Lower lobe of right lung (tissue), 2 donors: ENCODE measurements at places on chromosomes 5 and 9. TPM values are rescaled to one million over a fixed set of nuclear protein-coding genes. Genes with fewer than 3 reads are reported as not detected.

The ENG gene
- total RNA-seq = 323 TPM

GRCh38 chr9:136174779-136175615 is 29.9 kb downstream of the LHX3 start:
- H3K36me3 ChIP-seq = no peaks in the 10 kb centered on the region
- no peak overlapping the region for H3K27ac ChIP-seq
- H3K27me3 ChIP-seq = peaks cover 33% of the 10 kb centered on the region
- H3K4me3 ChIP-seq = no peak overlapping the region

- H3K27me3 ChIP-seq = no peaks in the 10 kb centered on the region
- H3K4me1 ChIP-seq = peaks cover 34% of the 10 kb centered on the region
- H3K4me3 ChIP-seq = no peak overlapping the region
These were observed 241.4 kb downstream of the ARHGAP26 start for GRCh38 chr5:143011585-143011984.

The FOXD4L4 gene
- total RNA-seq = 0.77 TPM

GRCh38 chr9:85392260-85392659 is 349.5 kb downstream of the AGTPBP1 start:
- H3K27me3 ChIP-seq = no peaks in the 10 kb centered on the region
- no peaks in the 10 kb centered on the region for H3K36me3 ChIP-seq
- H3K4me1 ChIP-seq = no peaks in the 10 kb centered on the region
- no peak for DNase-seq
- no peak overlapping the region for H3K27ac ChIP-seq

- no peaks in the 10 kb centered on the region for H3K36me3 ChIP-seq
- no peak for DNase-seq
- H3K4me1 ChIP-seq = peaks cover 54% of the 10 kb centered on the region
- H3K4me3 ChIP-seq = no peak overlapping the region
- H3K27ac ChIP-seq = no peak overlapping the region
These were observed 6.1 kb downstream of the NDFIP1 start for GRCh38 chr5:142114687-142115086.

DNA sequence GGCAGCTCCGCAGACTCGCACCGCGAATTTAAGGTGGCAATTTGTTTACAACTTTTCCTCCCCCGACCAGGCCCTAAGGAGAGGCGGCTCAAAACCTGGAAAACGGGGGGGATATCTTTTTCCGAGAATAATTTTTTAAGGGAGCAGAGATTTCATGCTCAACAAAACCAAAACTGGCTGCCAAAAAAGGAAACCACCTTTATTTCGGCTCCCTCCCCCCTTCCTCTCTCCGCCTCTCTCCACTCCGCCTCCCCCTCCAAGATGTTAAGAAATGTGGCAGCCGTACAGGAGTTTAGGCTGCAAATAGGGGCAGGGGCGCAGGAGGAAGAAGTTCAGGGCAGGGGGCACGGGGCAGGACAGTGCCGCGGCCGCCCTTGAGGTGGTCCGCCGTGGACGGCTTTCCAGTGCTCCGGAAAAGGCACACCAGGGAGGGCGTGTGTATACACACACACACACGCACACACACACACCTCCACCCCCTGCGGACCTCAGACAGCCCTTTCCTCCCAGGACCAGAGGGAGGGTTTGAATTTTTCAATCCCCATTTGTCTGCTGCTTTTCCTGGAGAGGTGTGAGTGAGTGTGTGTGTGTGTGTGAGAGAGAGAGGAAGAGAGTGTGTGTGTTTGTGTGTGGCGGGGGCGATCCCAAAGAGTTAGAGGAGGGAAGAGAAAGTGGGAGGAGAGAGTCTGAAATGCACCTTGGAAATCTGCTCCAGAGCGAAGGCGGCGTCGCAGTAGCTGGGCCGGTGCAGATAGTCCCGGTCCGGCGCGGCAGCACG is 9.1 kb downstream of the PTCH1 start:
- no peaks in the 10 kb centered on the region for H3K27me3 ChIP-seq
- peak overlapping the region; percentile 86 for H3K4me3 ChIP-seq
- H3K4me1 ChIP-seq = peaks cover 41% of the 10 kb centered on the region
- H3K36me3 ChIP-seq = no peaks in the 10 kb centered on the region
- no peak for DNase-seq

The NSG2 gene
- not detected for total RNA-seq

GRCh38 chr5:59021286-59021673 is 438.4 kb downstream of the RAB3C start:
- H3K4me1 ChIP-seq = no peaks in the 10 kb centered on the region
- H3K4me3 ChIP-seq = no peak overlapping the region
- no peak overlapping the region for H3K27ac ChIP-seq
- no peaks in the 10 kb centered on the region for H3K36me3 ChIP-seq

GRCh38 chr9:124285903-124286291 is 28.1 kb downstream of the NEK6 start:
- peaks cover 81% of the 10 kb centered on the region for H3K4me1 ChIP-seq
- peak overlapping the region; percentile 85 for H3K27ac ChIP-seq
- H3K4me3 ChIP-seq = peak overlapping the region; percentile 18
- H3K36me3 ChIP-seq = no peaks in the 10 kb centered on the region
